IPS DF 19.7 (cell line): ENCODE measurements at places on chromosomes 7 and 10.

DNA sequence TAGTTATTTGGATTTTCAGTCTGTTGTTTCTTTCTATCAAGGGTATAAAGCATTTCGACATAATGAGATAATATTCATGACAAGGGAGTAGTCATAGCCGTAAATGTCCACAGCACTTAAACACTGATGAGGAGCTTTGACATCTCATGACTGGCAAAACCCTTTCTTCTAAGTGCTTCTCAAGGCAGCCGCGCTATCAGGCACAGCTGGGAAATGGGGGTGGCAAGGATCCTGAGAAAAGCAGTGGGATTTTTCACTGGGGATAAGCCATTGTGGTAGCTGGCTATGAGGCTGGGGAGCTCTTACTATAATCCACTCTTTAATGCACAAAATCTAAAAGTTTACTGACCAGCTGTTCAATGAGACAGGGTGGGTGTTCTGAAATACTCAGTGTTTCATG, 493.2 kb upstream of the KLF6 start:
- DNase-seq, result no peak

DNA sequence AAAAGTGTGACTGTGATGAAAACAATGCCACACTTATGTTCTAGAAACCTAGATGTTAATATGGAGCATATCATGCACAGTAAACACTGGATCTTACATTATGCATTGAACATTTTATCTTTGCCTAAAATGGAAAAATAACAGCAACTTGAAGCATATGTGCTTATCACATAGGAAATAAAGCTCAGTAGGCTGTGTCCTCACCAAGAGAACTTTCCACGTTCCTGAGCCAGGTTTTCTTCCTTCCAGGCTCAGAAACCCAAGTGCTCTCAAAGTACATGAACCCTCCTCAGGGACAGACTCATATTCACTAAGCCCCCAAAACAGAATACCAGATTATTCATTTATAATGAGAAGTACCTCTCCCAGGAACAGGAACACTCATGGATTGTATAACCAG, 79.4 kb upstream of the PRKAR2B start:
- DNase-seq, result no peak

DNA sequence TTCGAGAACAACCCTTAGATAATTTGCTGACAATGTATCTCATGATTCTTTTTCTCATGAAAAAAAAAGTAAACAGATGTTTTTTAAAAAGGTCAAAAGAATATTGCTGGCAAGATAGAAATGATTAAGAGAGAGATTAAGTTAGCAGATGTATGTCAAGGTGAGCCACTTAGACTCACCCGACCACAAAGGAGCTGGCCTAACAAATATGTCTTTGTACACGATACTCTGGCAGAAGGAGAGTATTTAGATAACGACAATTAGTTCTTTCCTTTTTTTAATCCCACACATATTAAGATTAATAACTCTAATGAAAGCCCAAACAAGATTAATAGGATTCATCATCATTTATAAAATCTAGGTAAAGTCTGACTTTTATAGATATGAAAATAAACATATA, 156.7 kb downstream of the RAPGEF5 start:
- DNase-seq, result no peak

GRCh38 chr7:55439627-55440026, 74.5 kb downstream of the LANCL2 start:
- no peak for DNase-seq

- no peak for DNase-seq
Observed at GRCh38 chr7:69896121-69896520, 297.8 kb downstream of the AUTS2 start.

DNA sequence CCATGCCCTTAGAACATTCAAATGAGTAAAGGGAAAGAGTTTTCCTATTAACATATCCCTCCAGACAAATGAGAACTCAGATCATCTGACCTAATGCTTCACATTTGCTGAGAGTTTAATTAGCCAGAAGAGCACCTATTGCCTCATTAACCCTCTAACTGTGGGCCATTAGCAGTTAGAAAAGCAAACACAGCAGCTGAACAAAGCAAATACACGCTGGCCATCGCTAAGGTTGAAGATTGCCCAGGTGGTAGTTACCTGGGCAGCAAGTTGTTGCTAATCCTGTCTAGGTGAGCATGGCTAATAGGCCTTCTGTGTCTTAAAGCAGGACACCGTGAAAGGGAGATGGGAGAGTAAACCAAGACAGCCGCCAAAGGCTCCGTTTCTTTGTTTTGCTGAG, 49.9 kb upstream of the UCN3 start:
- no peak for DNase-seq

DNA sequence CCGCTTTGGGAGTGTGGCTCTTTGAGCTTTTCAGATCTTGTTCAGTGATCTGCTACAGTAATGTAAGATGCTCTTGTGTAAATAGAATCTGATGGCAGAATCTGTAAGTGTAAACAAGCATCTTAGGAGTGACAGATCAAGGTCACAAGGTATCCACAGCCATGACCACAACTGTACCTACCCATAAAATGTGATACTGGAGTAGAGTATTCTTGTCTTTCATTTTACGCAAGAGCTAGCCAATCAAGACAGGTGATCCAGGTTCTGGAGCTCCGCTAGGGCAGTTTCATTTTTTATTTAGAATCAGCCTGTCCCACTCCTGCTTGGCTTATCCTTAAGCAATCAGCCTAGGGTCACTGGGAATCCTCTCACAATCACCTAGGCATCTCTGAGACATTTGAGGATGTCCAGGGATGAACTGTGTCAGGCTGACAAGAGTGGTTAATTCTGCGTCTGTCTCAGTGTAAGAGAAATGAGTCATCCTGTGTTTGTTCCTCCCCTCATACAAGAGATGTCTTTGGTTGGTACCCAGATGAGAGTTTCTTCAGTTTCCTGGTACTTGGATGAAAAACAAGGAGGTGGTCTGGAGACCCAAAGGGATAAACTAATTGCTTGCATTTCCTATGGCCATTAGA, 13.6 kb downstream of the ZNF138 start:
- no peak for DNase-seq

DNA sequence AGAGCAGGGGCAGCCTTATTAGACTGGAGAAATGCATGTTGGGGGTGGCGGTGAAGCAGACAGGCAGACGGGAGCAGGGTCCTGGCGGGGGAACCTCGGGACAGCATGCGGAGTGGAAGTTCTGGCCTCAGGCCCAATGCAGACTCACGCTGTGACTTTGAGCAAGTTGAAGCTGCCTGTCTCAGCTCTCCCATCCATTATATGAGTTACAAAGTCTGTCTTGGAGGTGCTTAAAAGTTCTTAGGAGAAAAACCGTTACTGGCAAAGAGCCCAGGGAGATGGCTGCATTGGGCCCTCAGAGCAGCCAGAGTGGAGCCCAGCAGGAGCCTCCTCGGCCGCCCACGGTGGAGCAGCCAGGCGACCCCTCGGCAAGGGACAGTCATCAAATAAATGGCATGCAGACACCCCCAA, 509.5 kb downstream of the PLXNA4 start:
- no peak for DNase-seq

DNA sequence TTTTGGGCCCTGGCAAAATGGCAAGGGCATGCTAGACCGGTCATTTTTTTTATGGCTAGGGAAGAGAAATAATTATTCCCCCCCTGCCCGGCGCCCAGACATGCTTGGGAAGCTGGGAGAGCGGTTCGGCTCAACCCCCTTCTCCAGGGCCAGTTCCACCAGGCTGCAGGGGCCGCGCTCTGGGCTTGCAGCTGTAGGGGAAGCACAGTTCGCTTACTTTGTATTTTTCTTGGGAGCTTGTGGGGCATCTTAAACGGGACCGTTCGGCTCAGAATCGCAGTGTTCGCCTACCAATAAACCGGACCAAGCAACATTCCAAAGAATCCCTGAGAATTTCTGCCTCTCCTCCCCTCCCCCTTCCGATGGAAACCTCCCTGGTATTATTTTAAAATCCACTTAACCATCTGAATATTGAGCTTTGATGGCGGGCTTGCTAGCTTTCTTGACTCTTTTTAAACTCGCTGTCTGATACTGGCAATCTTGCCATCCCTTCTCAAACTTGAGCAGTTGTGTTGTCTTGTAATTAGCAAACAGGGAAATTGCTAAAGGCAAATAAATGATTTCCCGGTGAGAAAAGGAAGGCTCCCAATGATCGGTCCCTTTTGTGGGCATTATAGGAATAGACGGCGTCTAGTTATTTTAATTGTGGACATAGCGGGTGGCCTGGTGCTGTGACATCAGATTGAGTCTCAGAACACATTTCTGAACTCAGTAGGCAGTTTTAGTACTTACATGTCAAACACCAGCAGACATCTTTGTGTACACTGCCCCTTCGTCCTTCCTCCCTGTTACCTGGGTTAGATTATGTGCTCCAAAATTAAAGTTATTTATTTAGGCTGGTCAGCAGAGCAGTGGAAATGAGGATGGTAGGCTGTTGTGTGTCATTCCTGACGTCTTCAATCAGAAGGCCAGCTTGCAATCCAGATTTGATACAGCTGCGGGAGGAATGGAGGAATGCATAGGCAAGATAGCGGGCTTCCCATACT, 3.4 kb downstream of the TCF7L2 start:
- no peak for DNase-seq

GRCh38 chr10:112383325-112383724, 9.4 kb downstream of the ACSL5 start:
- no peak for DNase-seq

DNA sequence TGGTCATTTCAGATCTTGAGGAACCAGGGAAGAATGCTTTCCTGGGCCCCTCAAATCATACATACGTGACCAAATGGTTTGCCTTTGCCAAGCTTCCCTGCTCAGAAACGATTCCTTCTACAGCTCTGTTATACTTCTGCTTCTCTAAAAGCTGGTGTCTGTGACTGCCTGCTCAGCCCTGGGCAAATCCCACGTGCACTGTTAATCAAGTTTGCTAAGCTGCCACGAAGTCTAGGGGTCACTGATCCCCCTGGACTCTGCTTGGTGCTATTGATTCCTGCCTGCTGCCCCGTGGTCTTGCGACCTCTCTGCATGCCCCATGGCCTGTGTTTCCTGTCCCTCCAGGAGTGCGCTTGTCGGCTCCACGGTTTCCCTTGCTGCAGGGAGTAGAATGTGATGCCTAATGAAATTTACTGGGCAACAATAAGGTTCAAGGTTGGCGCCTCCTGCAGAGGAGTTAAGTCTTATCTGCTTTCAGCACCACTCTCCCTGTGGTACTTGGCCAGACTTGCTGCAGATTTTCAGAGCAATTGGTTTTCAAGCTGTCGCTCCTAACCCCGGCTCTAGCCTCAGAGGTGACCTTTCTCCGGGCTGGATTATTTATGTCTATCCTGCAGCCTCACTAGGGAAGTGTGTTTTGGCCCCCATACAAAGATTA, 201.6 kb upstream of the FZD8 start:
- no peak for DNase-seq
